ENCODE measurements at places on chromosomes 11 and 22. TPM values are rescaled to one million over a fixed set of nuclear protein-coding genes. Genes with fewer than 3 reads are reported as not detected.

DNA sequence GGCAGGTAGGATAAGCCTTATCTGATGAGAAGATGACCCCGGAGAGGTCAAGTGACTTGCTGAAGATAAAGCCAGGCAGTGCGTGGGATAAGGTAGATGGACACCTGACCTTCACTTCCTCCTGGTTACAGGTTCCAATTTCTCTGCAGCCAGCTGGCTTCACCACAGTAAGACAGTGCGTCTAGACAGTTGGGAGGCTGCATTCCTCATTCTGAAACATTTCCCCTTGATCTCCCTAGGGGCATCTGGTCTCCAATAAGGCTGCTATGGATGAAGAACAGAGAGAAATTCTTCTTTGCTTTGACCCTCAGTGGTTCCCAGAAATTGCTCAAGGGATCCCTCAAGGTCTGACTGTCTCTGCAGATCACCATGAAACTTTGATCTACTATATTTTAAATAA lies 211.3 kb downstream of the MYO18B start:
- DNase-seq = no peak

DNA sequence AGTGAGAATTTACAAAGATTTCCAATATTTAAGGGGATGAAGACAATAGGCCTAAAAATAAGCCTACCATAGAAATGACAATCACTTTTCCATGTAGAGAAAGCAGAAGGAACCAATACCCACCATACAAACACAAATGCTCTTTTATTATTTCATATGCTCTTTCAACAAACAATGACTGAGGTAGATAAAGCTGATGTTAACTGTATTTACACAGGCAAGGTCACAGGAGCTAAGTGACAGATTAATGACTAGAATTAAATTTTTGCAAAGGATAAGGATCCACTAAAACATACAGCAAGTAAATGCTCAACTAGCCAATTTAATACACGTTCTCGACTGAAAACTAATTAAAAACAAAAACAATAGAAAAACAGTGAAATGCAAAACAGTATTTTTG lies 34.2 kb downstream of the PICALM start:
- no peak for DNase-seq

RASGRP2 gene
- 19.5 TPM for total RNA-seq

DNA sequence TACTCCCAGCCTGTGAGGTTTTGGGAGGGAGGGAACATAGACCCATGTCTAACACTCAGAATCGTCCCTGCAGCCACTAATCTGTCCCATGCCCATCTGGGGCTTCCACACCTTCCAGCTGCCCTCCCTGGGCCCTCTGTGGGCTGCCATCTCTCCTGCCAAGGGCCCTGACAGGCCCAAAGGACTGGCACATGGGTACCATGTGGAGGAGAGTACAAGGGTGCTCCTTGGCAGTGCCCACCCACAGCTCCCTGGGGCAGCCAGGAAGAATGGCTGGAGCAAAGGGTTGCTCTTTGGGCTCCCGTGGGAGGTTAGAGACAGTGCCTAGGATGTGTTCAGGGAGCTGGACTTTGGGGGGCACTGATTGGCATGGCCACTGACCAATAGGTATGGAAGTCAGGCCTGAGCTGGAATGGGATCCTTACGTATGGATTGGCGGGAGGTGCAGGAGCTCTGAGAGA lies 56.8 kb downstream of the CD82 start:
- DNase-seq = no peak

DNA sequence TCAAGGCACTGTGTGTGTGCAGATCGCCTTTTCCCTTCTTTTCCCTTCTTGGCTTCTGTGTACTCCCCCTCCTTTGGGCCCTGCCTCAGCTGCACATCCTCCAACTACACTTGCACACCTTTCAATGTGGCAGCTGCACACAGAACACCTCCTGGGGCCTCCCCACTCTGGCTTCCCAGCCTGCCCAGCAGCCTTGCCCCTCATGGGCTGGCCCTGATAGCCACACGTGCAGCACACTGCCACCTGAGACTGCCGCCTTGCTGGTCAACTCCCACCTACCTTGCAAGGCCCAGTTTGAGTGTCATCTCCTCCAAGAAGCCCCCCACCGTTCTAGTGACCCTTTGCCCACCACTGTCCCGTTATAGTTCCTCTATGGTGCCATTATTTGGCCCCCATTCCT lies 77.3 kb upstream of the ARFGAP3 start:
- no peak for DNase-seq

Measured in activated T-helper 1 cell treated with anti-CD3 and anti-CD28 coated beads, Interleukin-12 subunit alpha, Interleukin-12 subunit beta, Interleukin-2, Interleukin-4 antibody, amounts not matched to agents 30 ng/mL and 10 ng/mL and 1 ng/mL, durations not matched to agents 14 hours and 24 hours and 36 hours (primary cell).